Breast epithelium (tissue), 4 donors: ENCODE measurements at places on chromosomes 5 and 9. TPM values are rescaled to one million over a fixed set of nuclear protein-coding genes. Genes with fewer than 3 reads are reported as not detected.

GAS1 gene
- 79.8 TPM for total RNA-seq

SLC27A4 gene
- 11.3 TPM for total RNA-seq

ORM2 gene
- total RNA-seq, result 1.6 TPM

LVRN gene
- 72.3 TPM for total RNA-seq

RLN2 gene
- total RNA-seq, result 6.9 TPM

- DNase-seq, result no peak
Observed at GRCh38 chr9:94979904-94980507, 253.5 kb downstream of the AOPEP start.

DNA sequence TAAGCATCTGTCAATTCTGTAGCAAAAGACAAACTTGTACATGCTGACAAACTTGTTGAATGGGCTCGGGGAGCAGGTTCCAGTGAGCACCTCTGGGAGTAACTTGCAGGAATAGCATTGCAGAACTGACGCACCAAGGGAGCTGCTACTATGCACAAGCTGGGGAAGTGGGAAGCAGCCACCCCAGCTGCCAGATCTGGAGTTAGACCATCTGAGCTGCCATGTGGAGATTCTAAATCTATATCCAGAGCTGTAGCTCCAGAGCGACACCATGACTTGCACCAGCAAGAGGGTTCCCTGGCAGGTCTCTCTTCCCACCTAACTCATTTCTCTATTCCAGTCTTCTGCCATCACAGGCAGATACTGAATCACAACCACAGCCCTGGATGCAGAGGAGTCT, 346.0 kb upstream of the PANK3 start:
- DNase-seq, result no peak

- no peak for DNase-seq
Observed at GRCh38 chr5:150780187-150780692, 1.7 kb downstream of the SMIM3 start.

DNA sequence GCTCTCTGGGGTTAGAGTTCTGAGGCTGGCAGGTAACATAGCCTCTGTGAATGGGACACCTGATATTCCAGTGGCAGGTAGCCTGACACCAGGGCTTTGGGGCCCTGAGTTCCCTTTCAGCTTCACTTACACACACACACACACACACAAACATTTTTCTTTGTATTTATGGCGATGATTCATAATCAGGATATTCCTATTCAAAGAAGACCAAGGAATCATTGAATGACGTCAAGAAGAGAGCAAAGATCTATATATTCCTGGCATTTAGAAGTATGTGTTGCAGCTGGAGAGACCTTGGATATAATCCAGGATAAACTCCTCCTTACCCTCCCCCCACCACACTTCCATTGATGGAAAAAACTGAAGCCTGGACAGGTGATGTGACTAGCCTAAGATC, 7.9 kb upstream of the ENTREP1 start:
- no peak for DNase-seq

- no peak for DNase-seq
Observed at GRCh38 chr5:99644822-99645221, 716.0 kb upstream of the CHD1 start.

DNA sequence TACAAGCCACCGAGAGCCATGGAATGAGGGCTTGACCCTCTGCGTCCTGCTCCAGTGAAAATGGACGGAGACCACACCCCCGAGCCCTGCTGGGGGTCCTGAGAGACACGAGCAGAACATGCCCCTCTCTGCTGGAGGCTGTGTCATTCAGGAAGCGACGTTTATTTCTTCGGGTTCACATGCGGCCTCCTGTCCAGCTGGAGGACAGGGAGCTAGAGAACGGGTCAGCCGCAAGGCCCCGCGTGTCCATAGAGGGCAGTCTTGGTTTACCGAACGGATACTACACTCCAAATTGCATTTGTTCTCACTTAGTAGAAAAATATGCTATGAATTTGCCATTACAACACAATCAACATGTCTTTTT, 36.1 kb downstream of the MRPL36 start:
- peak; percentile 27 for DNase-seq
